Fibroblast of mammary gland (primary cell): ENCODE measurements at places on chromosomes 7 and 10.

DNA sequence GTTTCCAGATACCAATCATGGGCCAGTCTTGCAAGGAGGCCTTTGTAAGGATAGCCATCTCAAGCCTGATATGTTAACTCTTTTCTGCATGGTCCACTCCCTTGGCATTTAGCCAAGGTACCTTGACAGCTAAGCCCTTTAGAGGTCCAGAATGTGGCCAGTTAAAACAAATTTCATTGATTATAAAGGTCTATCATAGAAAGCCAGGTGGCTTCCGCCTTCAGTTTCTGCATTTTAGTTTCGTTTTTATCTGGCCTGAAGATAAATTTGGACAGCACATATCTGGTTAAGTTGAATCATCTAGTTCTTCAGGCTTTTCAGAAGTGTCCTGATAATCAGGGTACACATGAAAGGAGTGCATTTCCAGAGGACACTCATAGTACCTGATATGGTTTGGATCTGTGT lies 30.7 kb downstream of the ANKIB1 start:
- DNase-seq: no peak

DNA sequence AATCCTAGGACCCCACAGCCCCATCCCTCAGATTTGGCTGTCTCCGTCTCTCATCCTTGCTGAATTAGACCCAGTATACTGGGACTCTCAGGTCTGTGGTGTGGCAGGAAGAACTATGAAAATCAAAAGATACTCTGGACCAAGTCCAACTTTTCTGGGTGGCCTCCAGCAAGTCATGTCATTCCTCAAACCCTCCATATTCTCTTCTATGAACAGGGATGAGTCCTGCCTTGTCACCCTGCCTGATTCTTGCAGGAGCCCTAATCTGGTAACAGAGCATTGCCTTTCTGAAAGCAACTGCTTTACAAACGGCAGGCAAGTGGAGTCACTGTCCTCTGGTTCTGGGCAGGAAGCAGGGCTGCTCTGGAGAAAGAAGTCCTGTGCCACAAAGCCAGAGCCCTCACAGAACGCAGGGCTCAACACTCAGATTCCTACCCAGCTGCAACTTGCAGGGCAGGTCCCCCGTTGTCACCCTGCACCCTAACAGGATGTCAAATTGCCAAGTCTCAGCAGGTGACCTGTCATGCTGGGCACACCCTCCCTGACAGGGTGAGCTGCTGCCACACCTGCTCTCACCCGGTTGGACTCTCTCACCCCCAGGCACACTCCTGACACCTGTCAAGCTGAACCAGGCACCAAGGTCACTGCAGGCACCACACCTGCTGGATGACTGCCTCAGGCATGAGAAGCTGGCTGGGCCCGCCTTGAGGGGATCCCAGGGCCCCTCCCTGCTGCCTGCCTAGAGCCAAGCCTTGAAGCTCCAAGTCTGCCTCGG lies 227.7 kb downstream of the KCNMA1 start:
- DNase-seq: no peak

DNA sequence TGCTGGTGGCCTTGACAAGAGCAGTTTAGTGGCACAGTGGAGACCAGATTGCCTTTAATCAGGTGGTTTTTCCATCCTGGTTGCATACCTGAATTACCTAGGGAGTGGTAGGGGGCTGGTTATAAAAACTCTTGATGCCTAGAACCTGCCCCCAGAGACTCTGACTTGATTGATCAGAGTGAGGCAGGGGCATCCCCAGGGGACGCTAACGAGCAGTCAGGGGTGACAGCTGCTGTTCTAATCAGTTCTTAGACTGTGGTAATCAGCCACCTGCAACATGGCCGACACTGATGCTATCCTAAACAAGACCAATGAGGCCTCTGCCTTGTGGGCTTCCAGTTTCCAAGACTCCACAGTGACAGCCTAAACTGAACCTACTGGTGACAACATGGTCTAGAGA lies 2.0 kb upstream of the OPALIN start:
- no peak for DNase-seq

- DNase-seq: no peak
Observed at GRCh38 chr10:77861366-77861765, 65.2 kb downstream of the DLG5 start.

DNA sequence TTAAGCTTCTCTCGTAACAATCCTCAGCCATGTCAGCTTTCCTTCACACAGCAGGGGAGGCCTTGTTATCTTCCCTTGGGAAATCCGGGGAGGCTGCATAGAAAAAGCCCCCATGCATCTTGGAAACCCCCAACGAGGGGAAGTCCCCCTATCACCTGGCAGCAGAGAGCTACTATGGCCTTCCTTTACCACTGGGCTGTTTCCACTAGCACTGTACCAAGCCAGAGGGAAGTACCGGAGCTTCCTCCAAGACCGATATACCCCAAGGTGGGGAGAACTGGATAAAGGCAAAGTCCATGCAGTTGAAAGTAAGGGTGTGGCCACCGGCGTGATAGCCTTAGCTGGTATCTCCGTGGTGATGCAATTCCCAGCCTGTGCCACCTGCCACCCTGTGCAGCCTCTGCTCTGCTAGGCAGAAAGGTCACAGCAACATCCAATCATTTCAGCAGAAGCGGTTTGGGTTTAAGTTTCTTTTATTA lies 4.4 kb upstream of the CLIP2 start:
- DNase-seq: no peak
